ENCODE measurements at places on chromosomes 2 and 18.

DNA sequence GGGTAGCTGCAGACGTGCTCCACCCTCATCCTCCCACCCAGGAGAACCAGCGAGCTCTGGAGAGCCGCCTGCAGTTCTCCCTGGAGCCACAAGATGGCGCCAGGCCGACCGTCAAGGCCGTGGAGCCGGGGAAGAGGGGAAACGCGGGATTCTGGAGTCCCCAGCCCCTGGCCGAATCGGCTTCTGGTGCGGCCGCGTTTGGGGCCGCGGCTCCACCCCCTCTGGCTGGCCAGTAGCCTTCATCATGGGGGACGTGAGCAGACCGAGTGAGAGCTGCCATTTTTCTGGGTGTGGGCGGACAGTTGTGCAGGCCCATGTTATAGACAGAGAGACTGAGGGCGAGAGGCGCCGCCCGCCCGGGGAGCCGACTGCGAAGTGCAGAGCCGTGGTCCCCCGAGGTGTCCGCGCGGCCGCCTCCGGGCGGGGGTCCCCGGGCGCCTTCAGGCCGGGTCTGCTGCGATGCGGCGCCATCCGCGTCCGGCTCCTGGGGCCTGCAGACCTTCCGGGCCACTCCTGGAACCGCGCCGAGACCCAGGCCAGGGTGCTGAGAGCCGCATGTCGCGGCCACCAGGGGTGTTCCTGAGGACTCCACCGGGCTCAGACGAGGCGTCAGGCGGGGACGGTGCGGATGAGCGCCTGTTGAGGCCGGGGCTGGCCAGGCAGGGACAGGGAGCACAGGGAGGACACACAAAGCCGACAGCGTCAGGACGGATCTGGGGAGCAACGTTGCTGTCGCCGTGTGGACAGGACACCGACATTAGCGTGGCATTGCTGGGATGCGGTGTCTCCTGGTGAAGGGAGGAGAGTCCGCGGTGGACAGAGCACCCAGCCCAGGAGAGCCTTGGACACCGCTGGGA, 418.2 kb upstream of the HS6ST1 start:
- peak; percentile 36 for DNase-seq

DNA sequence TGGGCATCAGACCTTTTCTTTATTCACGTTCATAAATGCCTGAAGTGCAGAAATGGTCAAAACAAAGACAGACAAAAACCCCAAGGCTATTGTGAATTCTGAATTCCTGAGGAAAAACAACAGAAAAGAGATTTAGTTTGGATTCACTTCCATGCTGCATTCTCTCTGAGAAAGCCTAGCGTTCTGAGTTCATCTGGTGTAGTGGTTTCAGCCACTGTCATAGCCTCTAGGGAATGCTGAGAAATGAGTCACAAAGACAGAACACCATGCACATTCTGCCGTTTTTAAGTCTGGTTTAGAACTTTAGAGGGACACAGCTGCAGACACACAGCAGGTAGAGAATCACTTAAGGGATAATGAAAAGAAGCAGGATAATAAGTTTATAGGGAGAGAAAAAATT, 93.8 kb downstream of the LRP1B start:
- DNase-seq: no peak

- DNase-seq: no peak
These were observed 36.1 kb downstream of the MROH2A start for GRCh38 chr2:233814056-233814835.

- DNase-seq: no peak
These were observed 811 bp upstream of the SCG2 start for GRCh38 chr2:223602972-223603371.

DNA sequence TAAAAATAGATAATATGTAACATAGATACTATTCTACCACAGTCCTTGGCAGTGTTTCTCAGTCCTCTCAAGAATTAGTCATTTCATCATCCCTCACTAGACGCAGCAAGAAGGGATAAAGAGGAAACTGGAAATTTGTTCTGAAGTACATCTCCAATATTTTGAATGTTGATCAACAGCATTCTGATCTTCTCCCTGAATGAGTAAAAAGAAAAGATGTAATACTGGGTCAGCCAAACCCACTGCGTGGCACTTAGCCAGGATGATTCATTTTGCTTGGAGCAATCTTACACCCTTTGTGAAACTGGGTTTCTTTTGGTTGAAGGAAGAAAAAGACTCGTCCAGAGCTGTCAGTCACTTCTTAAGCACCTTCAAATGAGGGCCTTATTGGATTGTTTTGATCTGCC, 54.1 kb downstream of the TAF1B start:
- peak; percentile 55 for DNase-seq

DNA sequence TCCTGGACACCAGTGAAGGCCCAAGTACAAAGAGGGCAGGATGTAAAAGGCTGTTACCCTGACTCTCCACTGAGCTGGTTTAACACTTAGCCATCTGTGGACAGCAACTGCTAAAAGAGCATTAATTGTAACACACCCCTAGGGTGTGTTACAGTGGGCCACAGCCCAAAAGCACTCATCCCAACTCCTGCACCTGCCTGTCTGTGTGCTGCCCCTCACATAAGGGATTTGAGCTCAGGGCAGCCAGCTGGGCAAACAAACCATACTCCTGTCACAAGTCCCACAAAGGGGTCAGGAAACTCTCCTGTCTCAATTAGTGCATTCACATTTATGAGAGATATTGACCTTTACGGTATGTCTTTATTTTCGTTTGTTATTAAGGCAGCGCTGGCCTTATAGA, 833.1 kb upstream of the NXPH2 start:
- no peak for DNase-seq

GRCh38 chr2:10658041-10658913, 31.5 kb downstream of the NOL10 start:
- DNase-seq: no peak

DNA sequence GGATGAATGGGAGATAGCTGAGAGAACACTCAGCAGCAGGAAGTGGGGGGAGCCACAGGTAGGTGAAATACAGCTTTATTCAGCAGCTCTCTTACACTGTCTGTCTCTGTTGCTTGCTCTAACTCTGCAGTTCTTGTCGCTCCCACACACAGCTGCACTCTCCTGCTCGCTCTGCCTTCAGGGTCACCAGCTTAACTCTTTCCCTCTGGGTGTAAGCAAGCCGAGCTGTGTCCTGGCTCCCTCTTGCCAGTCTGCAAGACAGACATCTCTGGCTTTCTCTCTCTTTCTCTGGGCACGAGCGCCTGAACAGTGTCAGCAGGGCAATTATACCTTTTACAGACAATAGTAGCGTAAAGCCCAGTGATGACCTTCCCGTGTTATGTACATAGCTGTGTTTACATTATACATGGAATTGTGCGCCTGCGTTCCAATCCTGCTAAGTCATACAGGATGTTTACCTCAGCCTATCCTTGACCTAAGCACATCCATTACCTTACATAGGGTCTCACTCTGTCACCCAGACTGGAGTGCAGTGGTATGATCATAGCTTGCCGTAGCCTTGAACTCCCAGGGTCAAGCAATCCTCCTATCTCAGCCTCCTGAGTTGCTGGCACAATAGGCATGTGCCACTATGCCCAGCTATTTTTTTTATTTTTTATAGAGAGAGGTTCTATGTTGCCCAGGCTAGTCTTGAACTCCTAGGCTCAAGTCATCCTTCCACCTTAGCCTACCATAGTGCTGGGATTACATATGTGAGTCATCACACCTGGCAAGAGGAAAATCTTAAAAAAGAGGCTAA, 57.8 kb upstream of the CHN1 start:
- DNase-seq: no peak

- DNase-seq: peak; percentile 8
These were observed 142.2 kb upstream of the PXDN start for GRCh38 chr2:1886405-1886992.

DNA sequence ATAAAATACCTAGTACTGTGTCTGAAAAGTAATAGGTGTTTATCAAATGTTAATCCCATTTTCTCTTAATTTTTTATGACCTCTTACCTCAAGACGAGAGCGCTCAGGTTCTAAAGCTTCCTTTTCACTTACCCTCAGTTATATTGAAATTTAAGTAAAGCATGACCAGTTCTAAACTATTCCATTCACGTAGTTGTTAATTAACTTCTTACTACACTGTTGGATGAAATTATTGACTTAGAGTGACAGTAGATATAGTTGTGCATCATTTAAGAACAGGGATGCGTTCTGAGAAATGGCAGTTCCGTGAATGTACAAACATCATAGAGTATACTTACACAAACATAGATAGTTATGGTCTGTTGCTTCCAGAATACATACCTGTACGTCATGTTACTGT, 20.1 kb upstream of the HTR2B start:
- DNase-seq: no peak

- no peak for DNase-seq
These were observed 57.1 kb downstream of the PDK1 start for GRCh38 chr2:172613040-172613439.

DNA sequence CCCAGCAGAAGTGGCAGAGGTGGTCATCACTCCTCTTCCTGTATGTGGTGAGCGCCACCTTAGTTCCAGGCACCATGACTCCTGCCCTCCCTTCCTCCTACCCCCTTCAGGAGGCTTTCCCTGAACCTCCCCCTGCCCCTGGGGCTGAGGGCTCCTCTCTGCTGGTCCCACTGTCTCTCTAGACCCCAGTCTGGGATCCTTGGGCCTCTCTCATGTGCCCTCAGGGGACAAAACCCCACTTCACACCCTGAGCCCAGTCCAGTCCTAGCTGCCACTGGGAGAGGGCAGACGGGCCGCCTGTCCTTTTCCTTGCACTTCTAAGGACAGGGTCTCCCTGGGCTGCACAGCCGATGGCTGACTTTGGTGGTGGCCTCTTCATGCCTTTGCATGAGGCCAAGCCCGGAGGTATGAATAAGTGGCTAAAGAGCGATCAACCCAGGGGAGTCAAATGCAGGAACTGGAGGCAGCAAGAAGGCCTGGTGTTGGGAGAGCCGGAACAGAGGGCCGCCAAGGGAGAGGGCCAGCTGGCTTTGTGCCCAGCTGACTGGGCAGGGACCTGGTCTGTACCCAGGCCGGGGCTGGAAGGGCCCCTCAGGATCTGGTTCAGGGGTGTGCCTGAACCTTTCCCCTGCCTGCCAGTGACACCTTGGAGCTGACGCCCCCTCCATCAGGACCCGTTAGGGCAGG, 29.5 kb downstream of the GLI2 start:
- DNase-seq: no peak

DNA sequence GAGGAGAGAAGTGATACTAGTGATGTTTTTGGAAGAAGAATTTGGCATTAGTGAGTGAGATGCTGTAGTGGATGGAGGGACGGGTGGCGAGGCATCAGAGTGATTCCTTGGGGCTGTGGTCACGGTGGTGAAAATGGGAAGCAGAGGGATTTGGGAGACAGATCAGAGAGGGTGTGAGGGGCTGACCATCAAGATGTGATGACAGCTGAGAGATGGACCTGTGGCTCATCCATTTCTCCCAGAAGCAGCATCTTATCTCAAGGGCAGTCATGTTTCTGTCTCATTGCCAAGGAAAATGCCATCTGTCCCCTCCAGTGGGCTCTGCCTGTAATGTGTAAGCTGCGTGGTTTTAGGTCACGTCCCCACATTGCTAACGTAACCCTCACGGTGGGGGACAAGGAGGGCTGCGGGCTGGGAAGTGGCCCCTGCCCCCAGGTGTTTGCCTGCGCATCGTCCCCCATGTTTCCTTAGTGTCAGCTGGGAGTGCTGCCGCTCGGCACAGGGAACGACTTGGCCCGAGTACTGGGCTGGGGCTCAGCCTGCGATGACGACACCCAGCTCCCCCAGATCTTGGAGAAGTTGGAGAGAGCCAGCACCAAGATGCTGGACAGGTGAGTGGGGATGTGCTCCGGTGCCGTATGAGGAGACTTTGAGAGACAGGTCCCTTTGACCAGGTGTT, 91.0 kb downstream of the DGKD start:
- DNase-seq: no peak

- DNase-seq: no peak
These were observed 3.4 kb downstream of the ASAP2 start for GRCh38 chr2:9210030-9210429.

- no peak for DNase-seq
These were observed 443.7 kb downstream of the DSEL start for GRCh38 chr18:67072791-67073190.

DNA sequence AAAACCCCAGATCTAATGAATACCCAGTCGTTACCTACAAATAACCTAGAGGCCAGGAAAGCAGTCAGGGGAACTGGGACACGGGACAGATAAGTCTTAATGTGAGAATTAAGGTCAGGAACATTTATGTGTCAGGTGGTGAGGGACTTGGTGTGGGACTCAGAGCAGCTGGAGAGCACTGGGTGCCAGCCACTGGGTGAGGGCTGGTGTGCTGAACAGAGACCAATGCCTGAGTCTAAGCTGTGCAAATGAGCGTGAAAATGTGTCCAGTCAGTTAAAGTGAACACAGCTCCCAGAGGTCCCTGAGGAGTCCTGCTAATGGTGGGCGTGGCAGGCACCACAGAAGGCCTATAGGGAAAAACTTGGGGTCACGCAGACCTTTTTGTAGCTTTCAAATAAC, 225.9 kb downstream of the C1D start:
- no peak for DNase-seq
